SJSA1 (cell line): ENCODE measurements at places on chromosomes 7 and 10.

- no peak for DNase-seq
Observed at GRCh38 chr10:96588616-96589419, 2.0 kb upstream of the TM9SF3 start.

DNA sequence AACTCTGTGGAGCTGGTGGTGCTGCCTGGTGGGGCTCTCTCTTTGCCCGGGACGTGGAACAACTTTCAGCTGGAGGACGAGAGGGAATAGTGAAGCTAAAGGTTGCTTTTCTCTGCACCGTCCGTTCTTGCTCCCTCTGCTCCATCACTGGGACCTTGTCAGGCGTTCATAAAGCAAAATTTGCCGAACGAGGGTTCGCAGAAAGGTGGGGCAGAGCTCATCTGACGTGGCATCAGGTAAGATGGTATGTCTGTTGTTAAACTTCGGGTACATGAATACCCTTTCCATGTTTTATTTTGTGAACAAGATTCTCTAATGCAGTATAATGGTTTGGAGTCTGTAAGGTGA is 416 bp downstream of the BBS9 start:
- DNase-seq, result no peak

- DNase-seq, result no peak
Observed at GRCh38 chr7:137919987-137920386, 73.2 kb upstream of the DGKI start.

DNA sequence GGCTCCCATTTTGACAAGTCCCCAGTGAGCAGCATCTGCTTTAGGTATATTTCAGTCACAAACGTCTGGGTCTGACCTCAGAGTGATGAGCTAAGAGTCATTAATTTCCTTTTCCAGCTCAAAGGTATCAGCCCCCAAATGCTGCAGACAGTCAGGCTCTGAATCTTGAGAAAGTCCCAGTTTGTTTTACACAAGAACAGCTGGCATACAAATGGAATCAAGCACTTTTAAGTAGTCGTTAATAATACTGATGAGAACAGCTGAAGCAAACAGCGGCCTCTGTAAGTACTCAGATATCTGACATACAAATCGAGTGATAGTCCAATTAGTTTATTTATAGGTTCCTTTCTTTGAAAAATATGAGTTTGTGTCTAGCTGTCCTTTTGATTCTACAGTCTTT is 49.4 kb upstream of the MSRB2 start:
- no peak for DNase-seq

GRCh38 chr10:32437334-32437733 is 8.6 kb upstream of the CCDC7 start:
- no peak for DNase-seq

GRCh38 chr7:75638594-75639070 is 100.1 kb downstream of the HIP1 start:
- peak; percentile 34 for DNase-seq

GRCh38 chr7:42671627-42672026 is 240.2 kb downstream of the C7orf25 start:
- no peak for DNase-seq

DNA sequence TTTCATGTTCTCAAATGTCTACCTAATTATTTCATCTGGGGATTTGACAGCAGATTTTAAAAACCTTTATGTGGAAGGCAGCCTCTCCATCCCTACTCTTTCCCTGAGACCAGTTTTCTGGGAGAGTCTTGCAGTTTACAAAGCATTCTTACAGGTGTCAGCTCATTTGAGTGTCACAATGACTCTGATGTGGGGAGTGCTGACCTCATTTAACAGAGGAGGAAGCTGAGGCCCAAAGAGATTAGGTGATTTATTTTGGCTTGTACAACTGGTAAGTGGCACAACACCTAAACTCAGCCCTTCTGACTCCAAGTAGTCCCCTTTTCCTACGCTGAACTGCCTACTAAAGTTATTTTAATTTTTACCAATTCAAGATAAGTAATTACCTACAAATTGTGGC is 33.3 kb upstream of the MAT1A start:
- DNase-seq, result no peak

DNA sequence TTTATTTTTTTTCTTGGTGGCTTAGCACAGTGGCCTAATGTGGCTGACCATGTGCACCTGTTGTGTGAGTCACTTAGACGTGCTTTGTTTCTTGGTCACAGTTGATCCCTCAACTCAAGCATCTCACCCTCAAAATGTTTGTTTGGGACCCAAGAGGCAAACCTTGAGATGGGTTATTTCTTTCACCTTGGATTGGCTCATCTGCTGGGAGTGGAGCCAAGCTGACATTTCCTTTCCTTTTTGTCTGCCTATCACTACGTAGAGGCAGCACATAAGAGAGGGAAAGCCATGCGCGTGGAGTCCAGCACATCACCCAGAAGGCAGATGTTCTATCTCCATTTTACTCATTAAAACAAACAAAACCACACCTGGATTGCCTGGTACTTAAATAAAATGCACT is 6.4 kb upstream of the PRKCQ start:
- no peak for DNase-seq

- no peak for DNase-seq
Observed at GRCh38 chr7:17934094-17934493, 6.2 kb downstream of the SNX13 start.

DNA sequence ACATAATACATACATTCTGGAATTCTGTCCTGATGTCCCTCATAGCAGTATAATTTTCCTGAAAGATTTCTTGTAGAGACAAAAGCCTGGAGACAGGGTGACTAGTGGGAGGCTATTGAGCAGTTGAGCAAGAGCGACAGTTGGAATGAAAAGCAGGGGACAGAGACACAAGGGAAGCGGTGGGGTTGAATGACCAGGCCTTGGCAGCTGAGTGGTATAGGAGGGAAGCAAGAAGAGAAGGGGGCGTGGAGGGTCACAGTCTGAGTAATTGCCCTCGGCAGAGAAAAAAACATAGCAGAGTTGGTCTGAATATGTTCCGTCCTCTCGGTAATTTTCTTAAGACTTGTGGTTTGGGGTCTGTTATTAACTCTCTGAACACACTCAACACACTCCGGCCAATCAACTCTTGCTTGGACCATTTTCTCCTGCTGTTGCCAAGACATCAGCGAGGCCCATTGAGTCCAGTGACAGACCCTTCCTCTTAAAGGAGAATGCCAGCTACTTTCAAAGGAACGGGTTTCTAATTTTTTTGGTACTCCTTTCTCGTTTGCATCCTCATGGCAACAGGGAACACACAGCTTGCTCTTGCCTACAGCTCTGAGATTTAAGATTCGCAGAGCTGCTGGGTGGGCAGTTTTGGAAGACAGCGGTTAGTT is 5.3 kb upstream of the ACTR3B start:
- DNase-seq, result no peak

- no peak for DNase-seq
Observed at GRCh38 chr7:74217455-74218342, 7.9 kb downstream of the LAT2 start.

GRCh38 chr10:76257816-76258215 is 826.4 kb downstream of the LRMDA start:
- no peak for DNase-seq

DNA sequence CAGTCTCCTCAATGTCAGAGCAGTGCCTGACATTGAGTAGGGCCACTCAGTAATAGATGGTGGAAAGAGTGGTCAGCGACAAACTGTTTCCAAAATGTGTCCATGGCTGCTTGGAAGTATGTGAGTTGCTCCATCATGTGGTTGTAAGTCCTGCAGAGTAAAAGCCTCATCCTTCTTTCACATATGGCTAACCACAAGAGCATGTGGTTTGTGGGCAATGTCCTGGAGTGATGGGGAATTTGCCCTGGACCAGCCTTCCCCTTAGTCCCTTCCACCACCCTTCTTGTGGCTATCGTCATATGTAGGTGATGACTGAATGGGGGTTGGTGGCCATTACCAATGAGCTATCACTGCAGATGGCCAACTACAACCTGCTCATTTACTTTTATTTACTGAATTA is 33.0 kb upstream of the PLXNA4 start:
- DNase-seq, result no peak

DNA sequence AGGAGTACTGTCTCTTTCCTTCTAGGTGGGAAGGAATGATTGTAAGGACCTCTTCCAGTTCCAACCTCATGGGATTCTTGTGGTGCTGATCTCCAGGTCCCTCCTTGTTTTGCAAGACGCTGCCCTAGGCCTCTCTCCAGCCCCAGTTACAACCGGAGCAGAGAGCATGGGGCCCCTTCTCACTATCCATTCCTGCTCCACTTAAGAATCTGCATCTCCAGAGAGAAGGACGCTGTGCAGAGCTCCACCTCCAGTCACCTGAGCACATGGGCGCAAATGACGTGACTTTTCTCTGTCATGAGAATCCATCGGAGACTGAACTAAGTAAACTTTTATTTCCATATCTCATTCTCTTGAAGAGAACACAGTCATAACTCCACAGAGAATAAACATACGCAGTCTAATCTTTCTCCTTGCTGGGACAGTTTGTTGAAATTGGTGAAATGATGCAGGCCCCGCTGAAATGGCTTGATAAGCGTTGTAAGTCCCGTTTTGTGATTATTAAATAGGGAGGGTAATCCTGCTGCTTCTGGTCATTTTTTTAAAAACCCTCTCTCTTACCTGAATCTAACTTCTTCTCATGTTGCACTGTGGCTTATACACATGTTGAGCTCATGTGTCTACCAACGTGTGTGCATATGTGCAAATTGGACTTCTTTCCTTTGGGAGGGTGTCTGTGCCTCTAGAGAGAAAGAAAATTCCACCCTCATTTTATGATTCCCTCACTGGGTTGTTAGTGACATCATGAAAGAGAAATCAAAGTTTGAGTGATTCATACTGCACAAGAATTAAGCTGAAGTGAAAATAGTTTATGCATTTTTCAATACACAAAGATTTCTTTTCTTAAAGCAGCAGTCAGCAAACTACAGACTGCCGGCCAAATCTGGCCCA is 133.2 kb upstream of the TBX20 start:
- no peak for DNase-seq

DNA sequence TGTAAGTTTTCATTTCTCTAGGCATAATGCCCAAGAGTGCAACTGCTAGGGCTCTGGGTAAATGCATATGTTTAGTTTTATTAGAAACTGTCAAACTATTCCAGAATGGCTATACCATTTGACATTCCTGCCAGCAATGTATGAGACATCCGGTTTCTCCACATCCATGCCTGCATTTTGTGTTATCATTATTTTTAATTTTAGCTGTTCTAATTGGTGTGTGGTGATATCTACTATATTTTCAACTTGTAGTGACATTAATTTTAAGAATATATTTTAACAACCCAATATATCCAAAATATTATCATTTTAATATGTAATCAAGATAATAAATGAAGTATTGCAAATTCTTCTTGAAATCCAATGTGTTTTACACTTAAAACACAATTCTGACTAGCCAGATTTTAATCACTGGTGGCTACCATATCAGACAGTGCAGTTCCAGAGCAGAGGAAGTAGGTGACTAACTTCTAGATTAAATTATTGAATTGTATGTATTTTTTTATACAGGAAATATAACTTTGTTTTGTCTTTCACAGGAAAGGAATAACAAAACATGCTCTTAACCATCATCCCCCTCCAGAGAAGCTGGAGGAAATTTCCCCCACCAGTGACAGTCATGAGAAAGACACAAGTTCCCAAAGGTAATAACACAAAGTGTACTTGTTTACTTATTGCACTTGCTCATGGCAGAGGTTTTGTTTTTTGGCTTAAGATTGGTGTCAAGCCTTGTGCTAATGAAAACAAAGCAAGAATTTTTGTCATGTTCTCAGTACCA is 6.4 kb downstream of the FAM149B1 start:
- no peak for DNase-seq

- peak; percentile 56 for DNase-seq
Observed at GRCh38 chr7:36967387-36967786, 243.1 kb upstream of the AOAH start.

DNA sequence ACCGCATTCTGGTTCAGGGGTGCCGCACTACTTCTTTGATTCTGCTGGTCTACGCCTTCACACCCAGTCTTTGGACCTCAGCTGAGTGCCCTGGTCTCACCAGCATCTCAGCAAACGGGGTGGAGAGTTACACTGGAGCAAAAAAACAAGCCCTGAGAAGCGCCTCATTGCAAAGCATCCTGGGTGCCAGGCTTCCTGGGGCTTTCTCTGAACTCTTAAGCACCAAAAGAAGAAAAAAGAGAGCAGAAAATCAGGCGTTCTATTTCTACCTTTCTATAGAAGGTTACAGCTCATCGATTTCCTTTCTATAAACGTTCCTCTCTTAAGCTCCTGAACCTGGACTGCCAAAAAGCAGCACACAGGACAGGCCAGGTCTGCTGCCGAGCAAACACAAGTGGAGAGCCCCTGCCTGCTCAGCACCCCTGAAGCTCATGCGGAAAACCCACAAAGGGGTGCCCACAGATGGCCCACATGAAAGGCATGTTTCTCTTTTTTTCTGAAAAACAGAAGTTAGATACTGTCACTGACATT is 217.9 kb downstream of the SFMBT2 start:
- DNase-seq, result no peak

DNA sequence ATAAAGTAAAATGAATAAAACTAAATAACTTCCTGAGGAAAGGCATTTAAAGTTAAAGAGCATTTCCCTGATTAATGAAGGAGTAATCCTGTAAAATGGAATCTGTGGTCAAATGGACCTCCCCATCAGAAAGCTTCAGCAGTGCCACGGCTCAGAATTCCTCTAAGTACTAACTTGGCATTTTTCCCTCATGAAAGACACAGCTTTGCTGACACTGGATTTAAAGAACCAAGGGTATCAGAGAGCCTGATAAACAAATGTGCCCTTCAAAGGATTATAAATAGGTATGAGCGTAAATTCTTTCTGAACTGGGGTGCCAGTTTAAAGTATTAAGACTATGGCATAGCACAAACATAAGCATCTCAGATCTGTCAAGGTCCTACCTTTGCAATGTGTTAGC is 24.2 kb upstream of the RNF148 start:
- DNase-seq, result no peak

DNA sequence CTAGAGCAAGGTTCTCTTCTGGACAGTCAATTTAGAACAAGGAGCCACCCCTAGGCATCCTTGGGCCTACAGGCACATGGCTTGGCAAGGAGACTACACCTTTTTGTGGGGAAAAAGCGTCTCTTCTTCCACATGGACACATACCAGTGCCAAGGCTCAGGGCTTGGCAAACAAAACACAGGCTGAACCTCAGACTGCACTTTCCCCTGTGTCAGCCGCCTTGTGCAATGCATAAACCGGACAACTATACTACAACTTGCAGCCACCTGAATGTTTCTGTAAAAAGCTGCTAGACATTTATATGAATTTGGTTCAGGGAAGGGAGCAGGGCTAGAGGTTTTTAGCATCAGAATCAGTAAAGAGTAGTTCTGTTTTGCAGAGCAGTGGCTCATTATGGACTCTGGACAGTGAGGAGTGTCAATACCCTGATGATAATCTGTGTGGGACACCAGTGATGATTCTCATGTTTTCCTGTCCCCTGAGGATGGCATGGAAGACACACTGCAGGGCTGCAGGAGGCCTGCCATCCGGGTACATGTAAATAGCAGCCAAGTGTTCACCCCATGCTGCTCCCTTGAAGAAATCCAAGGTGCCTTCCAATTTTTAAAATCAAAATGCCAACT is 118.9 kb downstream of the GATA3 start:
- DNase-seq, result no peak
